RWPE2 (cell line): ENCODE measurements at places on chromosomes 6 and 20.

- H3K27me3 ChIP-seq = no peaks in the 10 kb centered on the region
- H3K4me1 ChIP-seq = no peaks in the 10 kb centered on the region
- no peak for DNase-seq
- no peak overlapping the region for H3K4me3 ChIP-seq
Measured at GRCh38 chr6:169533301-169534038, 168.4 kb downstream of the WDR27 start.

DNA sequence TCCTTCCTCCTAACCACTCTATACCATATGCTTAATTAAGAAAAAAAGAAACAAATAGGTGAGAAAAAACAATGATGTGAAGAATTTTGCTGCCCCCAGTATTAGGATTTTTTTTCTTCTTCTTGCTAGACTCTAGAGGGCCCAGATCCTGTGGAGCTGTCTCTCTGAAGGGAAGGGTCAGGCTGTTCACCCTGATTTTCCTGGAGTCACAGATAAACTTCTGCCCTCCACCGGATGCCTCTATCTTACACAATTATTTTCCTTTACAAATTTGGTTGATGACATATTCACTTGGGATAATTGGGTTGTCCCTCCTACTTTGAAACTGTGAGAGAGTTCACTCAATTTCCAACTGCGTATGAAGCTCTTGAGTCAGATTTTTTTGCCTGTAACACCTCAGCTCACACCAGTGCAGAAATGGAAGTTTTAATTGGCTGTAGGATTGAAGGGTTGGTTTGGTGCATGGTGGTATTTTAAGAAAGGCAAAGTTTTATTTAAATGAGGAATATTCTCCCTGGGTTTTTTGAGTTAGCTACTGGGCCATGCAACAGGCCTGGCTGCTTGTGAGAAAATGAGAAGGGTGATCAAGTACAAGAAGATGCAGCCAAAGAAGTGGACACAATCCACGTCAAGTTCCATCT lies 73.7 kb upstream of the ESR1 start:
- DNase-seq = no peak
- H3K4me1 ChIP-seq = no peaks in the 10 kb centered on the region
- H3K4me3 ChIP-seq = no peak overlapping the region
- H3K27me3 ChIP-seq = no peaks in the 10 kb centered on the region

GRCh38 chr6:7526755-7527154 lies 14.7 kb upstream of the DSP start:
- no peaks in the 10 kb centered on the region for H3K27me3 ChIP-seq
- peaks cover 6% of the 10 kb centered on the region for H3K4me1 ChIP-seq
- H3K27ac ChIP-seq = no peak overlapping the region
- H3K4me3 ChIP-seq = no peak overlapping the region
- no peak for DNase-seq
- no peaks in the 10 kb centered on the region for H3K36me3 ChIP-seq

GRCh38 chr6:31202259-31203166 lies 32.0 kb upstream of the POU5F1 start:
- H3K4me1 ChIP-seq = peaks cover 16% of the 10 kb centered on the region
- DNase-seq = no peak
- H3K27me3 ChIP-seq = no peaks in the 10 kb centered on the region
- no peak overlapping the region for H3K4me3 ChIP-seq
- H3K27ac ChIP-seq = peak overlapping the region; percentile 82
- no peaks in the 10 kb centered on the region for H3K36me3 ChIP-seq

GRCh38 chr20:1893721-1894470 lies 1.3 kb upstream of the SIRPA start:
- H3K4me1 ChIP-seq = peaks cover 14% of the 10 kb centered on the region
- H3K27me3 ChIP-seq = no peaks in the 10 kb centered on the region
- no peaks in the 10 kb centered on the region for H3K36me3 ChIP-seq
- peak overlapping the region; percentile 62 for H3K27ac ChIP-seq
- H3K4me3 ChIP-seq = peak overlapping the region; percentile 58
- DNase-seq = peak; percentile 54

DNA sequence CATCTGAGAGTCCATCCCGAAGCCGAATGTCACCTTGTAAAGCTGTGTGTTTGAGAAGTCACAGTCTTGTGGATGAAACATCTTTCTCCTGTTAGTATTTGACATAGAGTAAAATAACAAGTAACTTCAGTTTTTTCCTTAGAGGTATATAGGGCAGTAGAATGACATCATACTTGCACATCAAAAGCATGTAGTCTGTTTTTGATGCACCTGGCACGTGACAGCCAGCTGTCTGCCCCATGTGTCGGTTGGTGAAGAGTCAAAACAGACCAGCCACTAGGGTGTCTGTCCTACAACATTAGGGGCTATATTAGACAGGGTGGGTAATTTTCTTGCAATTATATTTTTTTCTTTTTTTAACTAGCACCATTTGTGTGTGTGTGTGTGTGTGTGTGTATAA lies 70.2 kb downstream of the SNX9 start:
- no peak overlapping the region for H3K27ac ChIP-seq
- H3K4me3 ChIP-seq = no peak overlapping the region
- no peaks in the 10 kb centered on the region for H3K4me1 ChIP-seq
- no peak for DNase-seq
- peaks cover 39% of the 10 kb centered on the region for H3K36me3 ChIP-seq

GRCh38 chr6:5295623-5296022 lies 34.3 kb downstream of the FARS2 start:
- no peak for DNase-seq
- H3K27ac ChIP-seq = no peak overlapping the region
- no peaks in the 10 kb centered on the region for H3K4me1 ChIP-seq
- H3K36me3 ChIP-seq = no peaks in the 10 kb centered on the region

DNA sequence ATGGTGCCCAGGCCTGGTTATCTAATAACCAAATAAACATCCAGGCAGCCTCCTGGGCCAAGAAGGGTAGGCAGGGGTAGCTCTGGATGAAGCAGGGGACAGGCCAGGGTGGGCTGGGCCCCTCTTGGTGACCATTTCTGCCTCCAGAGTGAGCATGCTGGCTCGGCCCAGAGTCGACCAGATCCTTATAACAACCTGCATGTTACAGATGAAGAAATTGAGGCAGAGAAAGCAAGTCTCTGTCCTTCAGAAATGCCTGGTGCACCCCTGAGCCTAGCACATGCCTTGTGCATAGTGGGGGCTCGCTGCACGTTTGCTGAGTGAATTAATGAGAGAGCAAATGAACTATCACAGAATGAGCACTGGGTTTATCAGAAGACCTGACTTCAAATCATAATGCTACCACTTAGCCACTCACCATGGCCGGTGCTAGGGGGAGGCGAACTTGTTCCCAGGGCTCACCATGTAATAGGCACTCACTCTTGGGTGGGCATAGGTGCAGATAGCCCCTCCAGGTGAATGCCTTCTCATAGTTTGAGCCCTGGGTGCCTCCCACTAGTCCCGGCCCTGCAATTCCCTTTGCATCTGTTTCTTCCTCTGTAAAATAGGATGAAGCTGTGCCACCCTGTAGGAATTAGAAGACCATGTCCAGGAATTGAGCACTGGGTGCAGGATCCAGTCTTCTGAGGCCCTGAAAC lies 3.8 kb upstream of the APCDD1L start:
- peaks cover 4% of the 10 kb centered on the region for H3K4me1 ChIP-seq
- peaks cover 18% of the 10 kb centered on the region for H3K27me3 ChIP-seq
- DNase-seq = peak; percentile 69
- H3K27ac ChIP-seq = no peak overlapping the region
- H3K36me3 ChIP-seq = no peaks in the 10 kb centered on the region

GRCh38 chr6:64736421-64736950 lies 970.5 kb downstream of the EYS start:
- no peaks in the 10 kb centered on the region for H3K4me1 ChIP-seq
- no peaks in the 10 kb centered on the region for H3K36me3 ChIP-seq
- no peak overlapping the region for H3K4me3 ChIP-seq

DNA sequence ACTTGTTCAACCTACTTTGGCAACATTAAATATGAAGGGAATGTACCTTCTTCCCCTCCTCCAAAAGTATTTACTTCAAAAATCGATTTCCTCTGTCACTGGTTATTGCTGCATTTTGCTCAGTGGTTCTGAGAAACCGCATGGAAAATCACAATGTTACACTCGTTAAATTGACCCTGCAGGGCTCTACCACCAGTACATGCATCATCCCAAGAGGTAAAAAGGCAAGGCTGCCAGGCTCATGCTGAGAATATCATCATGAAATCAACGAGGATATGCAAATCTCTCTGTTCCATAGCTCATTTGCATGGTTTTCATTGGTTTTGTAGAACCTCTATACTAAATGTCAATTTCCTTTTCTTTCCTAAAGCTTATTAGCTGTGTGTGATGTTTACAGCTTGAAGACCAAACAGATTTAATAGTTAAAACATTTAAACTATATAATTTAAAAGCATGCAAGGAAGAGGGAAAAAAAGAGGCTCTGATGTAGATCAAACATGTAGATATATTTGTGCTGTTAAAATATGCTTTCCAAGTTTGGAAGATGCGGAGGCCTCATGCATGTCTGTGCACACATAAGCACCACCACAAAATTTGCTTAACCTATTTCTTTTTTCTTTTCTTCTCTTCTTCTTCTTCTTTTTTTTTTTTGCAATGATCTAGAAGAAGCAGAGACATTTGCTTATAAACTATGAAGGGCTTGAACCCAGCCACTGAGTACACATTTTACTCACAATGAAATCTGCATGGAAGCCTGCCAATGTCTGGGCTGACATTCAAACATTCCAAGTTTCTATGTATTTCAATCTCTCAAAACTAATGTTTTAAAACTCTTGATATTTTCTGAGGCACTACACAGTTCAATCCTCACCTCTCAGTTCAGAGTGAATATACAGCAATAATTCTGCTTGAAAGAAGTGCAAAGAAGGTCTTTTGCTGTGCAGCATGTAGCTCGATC lies 194.0 kb downstream of the GMPR start:
- H3K4me1 ChIP-seq = no peaks in the 10 kb centered on the region
- DNase-seq = no peak
- no peak overlapping the region for H3K4me3 ChIP-seq
- no peaks in the 10 kb centered on the region for H3K36me3 ChIP-seq
- H3K27me3 ChIP-seq = no peaks in the 10 kb centered on the region
- no peak overlapping the region for H3K27ac ChIP-seq

DNA sequence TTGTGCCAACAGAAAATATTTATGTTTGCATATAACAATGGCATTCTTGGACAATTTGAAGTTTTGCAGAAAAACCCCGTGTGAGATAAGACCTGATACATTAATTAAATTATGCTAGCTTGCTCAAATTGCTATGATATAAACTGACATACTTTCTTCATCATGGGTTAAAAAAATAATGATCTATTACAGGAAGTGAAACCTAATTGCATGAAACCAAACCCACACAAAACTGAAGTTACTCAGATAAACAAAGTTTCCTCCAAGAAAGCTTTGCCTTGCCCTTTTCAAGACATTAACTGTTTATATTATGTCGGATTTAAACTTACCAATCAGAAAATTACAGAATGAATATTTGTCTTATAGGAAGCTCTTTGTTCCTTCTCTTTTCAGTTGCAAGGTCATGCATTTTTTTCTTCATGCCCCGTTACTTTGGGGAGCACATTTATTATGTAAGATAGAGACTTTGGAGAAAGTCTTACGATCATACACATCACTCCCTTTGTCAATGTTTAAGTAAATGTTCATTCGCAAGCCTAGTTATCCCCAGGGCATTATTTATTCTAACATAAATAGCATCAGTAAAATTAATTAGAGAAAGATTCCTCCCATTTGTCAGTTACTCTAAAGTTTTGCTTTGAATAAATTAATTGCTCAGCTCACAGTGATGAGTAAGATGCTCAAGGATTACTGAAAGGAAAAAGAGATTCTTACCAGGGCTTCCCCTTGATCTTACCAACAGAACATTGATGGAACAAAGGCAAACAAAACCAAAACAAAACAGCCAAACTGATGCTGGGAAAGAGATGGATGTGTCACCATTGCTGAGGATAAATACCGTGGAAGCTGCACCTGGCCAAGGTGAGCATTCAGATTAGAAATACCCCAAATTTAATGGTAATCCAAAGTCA lies 14.8 kb upstream of the TMEM244 start:
- H3K36me3 ChIP-seq = no peaks in the 10 kb centered on the region
- H3K27ac ChIP-seq = no peak overlapping the region
- no peaks in the 10 kb centered on the region for H3K4me1 ChIP-seq
- H3K27me3 ChIP-seq = no peaks in the 10 kb centered on the region

DNA sequence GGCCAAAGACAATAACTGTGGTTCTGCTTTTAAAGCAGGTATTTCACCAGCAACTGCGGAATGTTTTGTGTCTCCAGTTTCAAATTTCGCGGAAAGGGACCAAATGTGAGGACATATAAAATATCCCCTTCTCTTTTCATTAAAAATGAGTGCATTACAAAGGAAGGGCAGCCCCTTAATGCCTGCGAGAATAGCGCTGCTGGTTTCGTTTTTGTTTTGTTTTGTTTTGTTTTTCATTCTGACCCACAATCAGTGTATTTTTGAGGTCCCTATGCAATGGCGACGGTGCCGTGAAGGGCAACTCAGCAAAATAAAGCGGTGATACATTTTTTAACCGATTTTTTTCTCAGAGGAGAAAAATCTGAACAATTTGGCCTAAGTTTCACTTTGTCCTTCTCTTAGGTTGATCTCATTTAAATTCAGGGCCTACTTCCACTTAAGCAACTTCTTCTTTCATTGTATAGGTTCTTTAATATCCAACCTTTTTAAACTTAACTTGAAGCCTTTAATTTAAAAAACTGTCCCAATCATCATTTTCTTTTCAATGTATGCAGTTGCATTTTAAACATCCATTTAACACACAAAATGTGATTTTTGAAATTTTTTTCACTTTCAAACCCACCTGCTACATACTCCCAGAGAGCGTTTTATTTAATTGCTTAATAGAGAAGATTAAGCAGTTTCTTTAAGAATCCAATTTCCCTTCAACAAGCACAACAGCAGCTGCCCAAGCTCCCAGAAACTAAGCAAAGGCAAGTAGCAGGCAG lies 2.9 kb upstream of the HIVEP2 start:
- H3K4me3 ChIP-seq = peak overlapping the region; percentile 88
- H3K4me1 ChIP-seq = peaks cover 14% of the 10 kb centered on the region
- no peaks in the 10 kb centered on the region for H3K36me3 ChIP-seq

DNA sequence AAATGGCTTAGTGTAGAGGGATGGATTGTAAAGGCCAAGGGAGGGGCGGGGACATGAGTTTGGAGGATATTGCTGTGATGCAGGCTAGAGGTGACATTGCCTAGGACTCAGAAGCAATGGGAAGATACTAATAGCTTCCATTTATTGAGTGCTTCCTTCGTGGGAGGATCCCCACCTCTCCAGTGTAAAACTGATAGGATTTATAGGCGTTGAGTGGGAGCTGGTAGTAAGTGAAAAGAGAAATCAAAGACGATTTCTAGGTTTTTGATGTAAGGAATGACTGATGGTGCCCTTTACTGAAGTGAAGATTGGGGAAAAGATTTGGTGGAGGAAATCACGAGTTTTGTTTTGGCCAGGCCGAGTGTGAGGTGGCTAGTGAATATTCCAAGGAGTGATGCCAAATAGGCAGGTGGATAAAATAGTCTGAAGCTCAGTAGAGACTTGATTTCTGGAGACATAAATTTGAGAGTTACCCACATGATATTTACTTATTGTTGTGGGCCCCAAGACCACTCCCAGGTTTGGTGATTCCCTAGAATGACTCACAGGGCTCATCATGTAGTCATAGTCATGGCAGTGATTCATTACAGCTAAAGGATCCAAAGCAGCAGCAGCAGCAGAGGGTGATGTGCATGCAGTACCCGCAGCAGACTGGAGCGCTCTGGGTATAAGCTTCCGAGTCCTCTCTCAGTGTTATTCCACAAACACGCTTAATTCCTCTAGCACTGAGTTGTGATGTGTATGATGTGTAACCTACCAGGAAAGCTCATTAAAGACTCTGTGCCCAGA lies 10.2 kb downstream of the RPRD1B start:
- DNase-seq = peak; percentile 96
- peak overlapping the region; percentile 49 for H3K27ac ChIP-seq
- H3K4me1 ChIP-seq = peaks cover 21% of the 10 kb centered on the region

- H3K27ac ChIP-seq = no peak overlapping the region
- DNase-seq = no peak
- H3K36me3 ChIP-seq = no peaks in the 10 kb centered on the region
- H3K4me3 ChIP-seq = no peak overlapping the region
Measured at GRCh38 chr6:82801083-82801482, 264.6 kb downstream of the UBE3D start.
